Occipital lobe (tissue), 3 donors: ENCODE measurements at places on chromosomes 7 and 10.

- no peak for DNase-seq
Observed at GRCh38 chr7:28178599-28178998, 2.0 kb downstream of the JAZF1 start.

DNA sequence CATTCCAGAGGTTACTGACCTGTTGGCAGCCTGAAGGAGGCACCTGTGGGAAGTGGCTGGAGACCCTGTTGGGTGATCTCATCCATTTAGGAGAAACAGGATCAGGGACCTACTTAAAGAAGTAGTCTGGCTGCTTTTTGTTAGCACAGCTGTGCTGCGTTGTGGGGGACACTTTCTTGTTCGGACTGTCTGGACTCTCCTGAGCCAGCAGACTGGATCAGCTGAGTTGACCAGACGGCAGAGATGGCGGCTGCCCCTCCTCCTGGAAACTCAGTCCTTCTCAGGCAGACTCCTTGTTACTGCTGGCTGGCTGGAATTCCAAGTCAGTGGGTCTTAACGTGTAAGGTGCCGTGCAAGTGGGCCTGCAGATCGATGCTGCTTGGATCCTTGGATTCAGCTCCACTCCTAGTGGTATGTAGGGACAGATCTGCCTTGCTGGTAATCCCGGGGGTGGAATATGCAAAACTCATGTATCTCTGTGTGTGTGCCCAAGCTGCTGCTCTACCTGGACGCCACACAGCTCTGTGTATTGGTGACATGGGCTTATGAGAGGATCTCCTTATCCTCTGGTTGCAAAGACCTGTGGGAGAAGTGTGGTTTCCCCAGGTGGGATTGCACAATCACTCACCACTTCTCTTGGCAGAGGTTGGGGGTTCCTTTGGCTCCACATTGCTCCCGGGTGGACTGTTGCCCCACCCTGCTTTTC, 87.3 kb downstream of the CCSER2 start:
- DNase-seq, result no peak

DNA sequence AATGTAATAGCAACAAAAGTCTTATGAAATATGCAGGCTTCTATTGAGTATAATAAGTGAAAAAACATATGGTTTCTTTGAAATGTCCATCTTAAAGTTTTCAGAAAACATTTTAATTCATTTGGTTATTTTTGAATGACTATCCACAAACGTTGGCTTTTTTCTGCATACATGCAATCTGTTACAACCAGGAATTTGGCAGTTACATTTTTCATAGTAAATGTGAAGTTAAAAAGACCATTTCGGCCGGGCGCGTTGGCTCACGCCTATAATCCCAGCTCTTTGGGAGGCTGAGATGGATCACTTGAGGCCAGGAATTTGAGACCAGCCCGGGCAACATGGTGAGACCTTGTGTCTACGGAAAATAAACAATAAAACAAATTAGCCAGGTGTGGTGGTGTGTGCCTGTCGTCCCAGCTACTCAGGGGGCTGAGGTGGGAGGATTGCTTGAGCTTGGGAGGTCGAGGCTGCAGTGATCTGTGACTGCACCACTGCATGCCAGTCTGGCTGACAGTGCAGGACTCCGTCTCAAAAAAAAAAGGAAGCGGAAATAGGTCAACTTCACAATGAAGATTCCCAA, 73.9 kb upstream of the NMT2 start:
- DNase-seq, result no peak

GRCh38 chr10:124409696-124410095, 9.0 kb downstream of the OAT start:
- no peak for DNase-seq

GRCh38 chr10:51063659-51064535, 10.4 kb upstream of the PRKG1 start:
- no peak for DNase-seq

GRCh38 chr10:30219971-30220751, 128.9 kb downstream of the MTPAP start:
- no peak for DNase-seq

- no peak for DNase-seq
Observed at GRCh38 chr7:11373546-11374142, 400.0 kb downstream of the PHF14 start.

GRCh38 chr7:106143711-106144337, 31.7 kb upstream of the SYPL1 start:
- DNase-seq, result no peak

DNA sequence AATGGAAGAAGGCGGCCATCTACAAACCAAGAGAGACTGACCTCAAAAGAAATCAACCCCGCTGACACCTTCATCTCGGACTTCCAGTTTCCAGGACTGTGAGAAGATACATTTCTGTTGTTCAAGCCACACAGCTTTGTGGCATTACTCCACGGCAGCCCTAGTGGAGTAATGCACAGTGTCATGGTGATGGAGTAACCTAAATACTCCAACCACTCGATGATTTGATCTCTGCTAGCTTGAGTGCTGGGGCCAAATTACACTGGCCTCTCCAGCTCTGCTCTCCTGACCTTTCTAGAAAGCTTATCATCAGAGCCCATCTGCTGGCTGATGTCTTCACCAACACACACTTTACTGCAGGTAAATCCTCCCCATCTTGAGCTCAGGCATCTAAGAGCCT, 52.2 kb downstream of the GALNT17 start:
- no peak for DNase-seq

GRCh38 chr10:71620642-71621041, 98.9 kb downstream of the C10orf105 start:
- no peak for DNase-seq

- no peak for DNase-seq
Observed at GRCh38 chr7:4871056-4871680, 9.3 kb upstream of the PAPOLB start.

DNA sequence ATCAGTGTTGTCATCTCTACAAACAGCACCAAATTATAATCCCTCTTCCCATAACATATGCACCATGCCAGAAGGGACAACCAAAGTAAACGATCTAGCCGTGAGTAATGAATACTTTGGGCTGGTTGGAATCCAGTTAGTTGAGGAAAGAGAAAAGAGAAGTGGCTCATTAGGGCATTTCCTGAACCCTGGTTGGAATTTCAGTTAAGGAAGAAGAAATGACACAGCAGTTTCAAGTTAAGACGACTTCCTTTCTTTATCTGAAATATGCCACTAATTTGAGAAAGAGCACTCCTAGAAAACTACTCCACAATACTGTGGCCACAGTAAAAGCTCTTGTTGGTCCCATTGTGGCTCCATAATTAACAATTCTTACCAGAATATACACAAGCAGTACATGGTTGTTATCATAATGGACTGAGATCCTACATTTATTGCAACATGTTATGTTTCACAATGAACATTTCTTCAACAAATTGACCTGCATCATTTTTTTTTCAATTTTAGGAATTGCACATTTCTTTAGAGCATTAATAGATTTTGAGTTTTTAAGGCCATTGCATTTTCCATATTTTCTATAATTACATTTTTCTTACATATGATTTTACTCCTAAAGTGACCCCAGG, at the start of gene TFEC:
TFEC (minus strand) TSS at position 113 of the 626 bp plus-strand sequence. CDS start 46,322 bp downstream, outside the sequence.
- DNase-seq, result no peak

DNA sequence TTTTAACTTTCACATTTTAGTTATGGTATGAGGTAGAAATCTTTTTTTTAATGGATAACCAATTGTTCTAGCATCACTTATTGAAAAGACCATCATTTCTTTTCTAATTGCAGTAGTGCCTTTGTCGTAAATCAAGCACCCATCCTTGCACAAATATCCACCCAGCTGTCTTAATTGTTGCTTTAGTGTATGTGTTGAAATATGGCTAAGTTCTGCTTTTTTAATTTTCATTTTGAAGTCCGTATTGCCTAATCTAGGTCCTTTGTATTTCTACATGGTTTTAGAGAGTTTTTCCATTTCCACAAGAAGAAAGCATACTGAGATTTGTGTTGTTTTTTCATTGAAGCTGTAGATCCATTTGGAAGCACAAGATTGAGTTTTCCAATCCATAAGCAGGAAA, 259.6 kb upstream of the SEMA3E start:
- no peak for DNase-seq

DNA sequence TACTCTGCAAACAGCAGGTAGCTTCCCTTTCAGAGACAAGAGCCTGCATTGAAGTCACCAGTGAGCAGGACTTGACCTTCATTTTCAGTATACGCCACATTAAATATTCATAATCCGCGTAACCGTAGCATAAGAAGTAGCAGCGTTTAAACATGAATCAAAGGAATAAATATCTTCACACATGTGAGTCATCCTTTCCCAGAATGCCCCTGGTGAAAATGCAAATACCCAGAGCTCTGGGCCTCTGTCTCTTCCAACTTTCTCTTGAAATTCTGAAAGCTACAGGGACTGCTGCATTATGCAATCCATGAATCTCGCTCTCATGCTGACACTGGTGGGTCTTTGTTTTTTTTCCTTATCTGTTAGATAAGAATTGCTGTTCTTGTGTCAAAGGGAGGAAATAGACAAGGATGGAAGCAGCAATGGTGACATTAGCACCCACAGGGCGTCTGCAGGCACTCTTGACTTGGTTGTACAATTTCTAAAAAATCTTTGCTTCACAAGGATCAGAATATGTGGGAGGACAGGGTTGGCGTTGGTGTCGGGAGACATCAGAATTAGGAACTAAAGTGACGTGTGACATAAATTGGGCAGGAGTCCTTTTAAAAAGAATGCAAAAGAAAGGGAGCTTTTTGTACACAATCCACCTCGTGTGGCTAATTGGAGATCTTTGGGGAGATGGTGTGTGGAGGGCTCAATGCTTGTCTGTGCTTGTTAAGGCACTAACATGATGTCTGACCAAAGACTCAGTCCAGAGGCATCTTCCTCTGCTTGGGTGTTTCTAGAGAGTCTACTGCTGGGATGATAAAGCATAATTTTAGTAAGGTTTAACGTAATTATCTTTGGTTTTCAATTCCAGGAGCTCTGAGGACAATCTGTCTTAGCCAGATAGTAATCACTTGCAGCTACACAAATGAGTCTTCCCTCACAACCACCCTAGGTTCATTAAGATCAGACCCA, 390.3 kb downstream of the KCNMA1 start:
- peak; percentile 40 for DNase-seq
